ENCODE measurements at places on chromosomes 1 and 21.

DNA sequence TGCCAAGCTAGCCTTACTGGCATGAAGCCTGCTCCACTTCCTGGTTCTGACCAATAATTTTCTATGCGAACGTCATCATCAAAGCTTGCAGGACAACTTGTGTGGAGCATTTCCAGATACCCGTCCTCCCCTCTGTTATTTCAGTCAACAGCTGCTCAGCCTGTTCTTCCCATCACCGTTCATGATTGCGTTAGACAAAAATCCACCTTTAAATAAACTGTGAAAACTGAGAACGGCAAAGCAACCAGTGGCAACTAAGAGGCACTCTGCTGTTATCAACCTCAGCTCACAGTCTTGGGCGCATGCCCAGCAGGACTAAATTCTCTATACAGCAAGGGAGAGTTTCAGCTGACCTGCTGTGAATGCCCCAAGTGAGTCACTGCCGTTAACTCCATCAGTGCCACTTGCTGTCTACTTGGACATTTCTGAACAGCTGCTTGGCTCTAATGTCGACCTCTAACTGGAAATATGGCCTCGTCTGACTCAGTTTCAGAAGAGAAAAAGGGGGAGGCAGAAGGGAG lies 207.4 kb upstream of the RUNX1 start:
- no peak for DNase-seq

GRCh38 chr1:33242652-33243051 lies 13.6 kb upstream of the ZNF362 start:
- no peak for DNase-seq

DNA sequence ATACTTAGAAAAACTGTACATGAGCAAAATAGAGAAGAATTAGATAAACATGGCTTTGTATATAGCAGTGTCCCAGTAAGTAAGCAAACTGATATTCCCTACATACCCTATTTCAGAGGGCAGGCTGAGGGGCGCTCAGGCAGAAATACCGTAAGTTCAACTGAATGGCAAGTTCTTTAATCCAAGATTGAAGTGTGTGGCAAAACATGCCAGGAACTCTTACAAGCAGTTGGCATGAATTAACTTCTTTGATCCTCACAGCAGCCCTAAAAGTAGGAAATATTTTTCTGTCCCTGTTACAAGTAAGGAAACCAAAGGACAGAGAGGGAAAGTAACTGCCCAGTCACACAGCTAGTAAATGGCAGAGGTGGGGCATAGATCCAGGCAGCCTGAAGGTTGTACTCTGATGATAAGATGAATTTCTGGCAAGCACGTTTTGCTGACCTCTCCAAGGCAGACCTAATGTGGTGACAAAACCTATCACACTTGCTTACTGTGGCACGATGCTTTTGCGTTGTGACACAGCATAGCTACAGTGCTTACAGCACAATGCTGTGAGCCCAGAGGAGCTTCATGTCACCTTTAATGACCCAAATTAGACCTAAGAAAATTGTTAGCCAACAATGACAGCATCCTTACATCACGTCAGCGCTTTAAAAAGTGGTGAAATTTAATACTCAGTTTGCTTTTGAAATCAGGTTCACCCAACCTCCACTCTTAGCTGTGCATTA lies 35.0 kb upstream of the THEM4 start:
- DNase-seq, result no peak

DNA sequence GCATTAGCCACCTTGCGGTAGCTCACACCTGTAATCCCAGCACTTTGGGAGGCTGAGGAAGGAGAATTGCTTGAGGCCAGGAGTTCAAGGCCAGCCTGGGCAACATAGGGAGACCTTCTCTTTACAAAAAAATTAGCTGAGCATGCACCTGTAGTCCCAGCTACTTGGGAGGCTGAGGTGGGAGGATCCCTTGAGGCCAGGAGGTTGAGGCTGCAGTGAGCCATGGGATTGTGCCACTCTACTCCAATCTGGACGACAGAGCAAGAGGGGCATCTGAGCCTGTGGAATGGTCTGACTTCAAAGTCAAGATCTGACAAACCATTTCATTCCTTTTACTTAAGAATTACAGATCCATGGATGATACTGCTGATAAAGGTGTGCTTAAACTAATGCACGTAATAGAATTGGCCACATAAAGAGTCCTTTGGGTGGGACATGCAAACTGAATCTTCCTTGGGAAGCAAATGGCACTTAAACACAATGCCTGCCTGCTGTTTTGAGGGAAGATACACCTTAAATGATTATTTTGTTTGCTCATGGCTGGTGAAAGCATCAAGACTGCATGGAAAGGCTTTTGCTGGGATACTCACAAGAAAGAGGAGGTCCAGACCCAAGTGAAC lies 2.5 kb upstream of the TMEM201 start:
- DNase-seq, result no peak

- DNase-seq, result no peak
These were observed 5.1 kb downstream of the DCST1 start for GRCh38 chr1:155038602-155039307.

- no peak for DNase-seq
These were observed 3.0 kb downstream of the PEAR1 start for GRCh38 chr1:156896490-156897033.

- DNase-seq, result no peak
These were observed 738 bp downstream of the GNPAT start for GRCh38 chr1:231241750-231242149.

- no peak for DNase-seq
These were observed 136.0 kb downstream of the LTN1 start for GRCh38 chr21:28856588-28857250.
